Hematopoietic multipotent progenitor cell treated with erythropoietin and hydrocortisone succinate and interleukin-3 and kit ligand, for 17 days (in vitro differentiated cells): ENCODE measurements at places on chromosomes 2 and 18.

DNA sequence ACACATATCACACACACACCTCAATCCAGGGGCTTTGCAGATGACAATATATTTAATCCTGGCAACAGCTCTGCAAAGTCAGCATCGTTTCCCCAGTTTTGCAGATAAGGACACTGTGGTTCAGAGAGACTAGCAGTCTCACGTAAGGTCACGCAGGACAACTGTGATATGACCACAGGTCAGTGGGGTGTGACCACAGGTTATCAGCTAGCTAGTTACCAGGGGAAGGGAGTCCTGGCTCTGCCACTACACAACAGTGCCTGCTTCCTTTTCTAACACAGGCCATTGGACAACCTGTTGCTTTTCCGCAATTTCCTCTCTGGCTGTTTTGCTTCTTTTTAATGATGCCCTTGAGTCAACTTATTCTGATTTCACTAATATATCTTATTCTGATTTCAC, 33.3 kb downstream of the RBMS1 start:
- no peak for DNase-seq

DNA sequence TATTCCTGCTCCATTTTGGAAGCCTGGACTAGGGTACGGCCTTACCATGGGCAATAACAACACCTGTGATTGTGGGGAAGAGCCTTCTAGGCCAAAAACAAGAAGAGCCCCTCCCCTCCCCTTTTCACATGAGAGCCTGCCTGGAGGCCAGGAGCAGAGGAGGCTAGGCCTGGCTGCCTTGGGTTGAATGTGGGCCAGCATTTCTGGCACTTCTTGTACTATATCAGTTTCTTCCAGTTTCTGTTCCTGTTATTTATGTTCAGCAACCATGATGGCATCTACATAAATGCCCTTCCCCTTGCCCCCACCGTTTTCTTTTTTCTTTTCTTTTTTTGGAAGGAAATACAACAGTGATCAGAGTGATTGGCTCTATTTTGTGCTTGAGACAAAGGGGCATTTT, 58.4 kb downstream of the KCTD18 start:
- DNase-seq: no peak

DNA sequence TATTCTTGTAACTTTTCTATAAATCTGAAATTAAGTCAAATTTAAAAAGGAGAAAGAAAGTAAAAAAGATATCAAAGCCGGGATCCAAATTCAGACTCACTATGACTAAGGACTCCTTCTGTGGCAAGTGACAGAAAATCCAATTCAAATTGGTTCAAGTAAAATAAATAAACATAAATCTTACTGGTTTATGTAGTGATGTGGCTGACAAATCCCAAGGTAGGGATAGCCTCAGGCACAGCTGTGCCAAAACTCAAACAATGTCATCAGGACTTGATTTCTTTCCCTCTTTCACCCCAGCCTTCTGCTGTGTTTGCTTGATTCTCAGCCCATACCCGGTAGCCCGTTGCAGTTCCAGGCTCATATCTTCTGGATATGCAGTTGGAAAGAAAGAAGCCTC, 284.6 kb downstream of the SP3 start:
- no peak for DNase-seq

DNA sequence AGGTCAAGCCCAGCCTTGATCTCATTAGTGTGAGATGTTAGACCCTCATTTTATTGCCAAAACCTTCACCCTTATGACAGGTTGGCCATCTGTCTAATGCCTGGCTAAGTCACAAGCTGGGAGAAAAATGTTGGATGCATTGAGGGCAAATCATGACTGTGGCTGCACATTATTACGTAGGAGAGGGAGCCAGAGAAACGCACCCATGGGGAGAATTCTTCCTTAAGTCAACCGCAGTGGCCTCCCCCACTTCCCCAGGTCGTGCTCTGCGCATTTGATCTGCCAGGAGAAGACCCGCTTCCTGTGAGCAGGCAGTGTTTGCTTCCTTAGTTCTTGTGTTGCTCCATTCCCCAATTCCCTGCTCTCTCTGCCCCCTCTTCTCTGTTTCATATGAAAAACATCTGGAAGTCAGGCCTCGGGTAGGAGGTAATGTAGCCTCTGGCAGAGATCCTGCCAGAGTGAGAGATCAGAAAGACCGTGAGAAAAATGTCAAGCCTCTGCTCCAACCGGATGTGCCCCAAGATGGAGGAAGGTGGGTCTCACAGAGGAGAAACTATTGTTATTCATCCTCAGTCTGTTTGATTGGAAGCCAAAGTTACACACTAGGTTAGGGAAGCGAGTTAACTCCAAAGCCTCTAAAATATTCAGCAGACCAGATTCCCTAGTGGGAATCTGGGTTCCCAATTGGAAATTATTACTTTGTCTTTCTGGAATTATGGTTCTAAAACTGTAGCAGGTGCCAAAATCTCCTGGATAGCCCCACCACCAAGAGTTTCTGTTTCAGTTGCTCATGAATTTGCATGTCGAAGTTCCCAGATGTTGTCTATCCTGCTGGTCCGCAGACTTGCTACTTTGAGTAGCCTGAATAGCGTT, 144.3 kb upstream of the PELI1 start:
- DNase-seq: no peak

DNA sequence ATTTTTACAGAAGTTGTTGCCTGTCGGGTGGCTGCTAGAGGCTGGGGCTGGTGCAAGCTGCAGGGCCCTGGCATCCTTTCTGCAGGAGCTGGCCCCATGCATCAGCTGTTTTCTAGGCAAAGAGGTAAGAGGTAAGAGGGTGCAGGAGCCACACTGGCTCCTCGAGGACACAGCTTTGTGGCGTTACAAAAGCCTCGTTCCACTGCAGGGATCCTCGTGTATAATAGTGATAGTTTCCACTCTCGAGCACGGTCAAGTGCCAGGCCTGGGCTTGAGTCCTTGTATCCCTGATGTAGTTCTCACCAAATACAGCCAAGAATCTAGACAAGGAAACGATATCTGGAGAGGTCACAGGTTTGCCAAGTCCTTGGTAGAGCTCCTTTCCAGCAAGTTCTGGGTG, 33.2 kb upstream of the FHOD3 start:
- no peak for DNase-seq

DNA sequence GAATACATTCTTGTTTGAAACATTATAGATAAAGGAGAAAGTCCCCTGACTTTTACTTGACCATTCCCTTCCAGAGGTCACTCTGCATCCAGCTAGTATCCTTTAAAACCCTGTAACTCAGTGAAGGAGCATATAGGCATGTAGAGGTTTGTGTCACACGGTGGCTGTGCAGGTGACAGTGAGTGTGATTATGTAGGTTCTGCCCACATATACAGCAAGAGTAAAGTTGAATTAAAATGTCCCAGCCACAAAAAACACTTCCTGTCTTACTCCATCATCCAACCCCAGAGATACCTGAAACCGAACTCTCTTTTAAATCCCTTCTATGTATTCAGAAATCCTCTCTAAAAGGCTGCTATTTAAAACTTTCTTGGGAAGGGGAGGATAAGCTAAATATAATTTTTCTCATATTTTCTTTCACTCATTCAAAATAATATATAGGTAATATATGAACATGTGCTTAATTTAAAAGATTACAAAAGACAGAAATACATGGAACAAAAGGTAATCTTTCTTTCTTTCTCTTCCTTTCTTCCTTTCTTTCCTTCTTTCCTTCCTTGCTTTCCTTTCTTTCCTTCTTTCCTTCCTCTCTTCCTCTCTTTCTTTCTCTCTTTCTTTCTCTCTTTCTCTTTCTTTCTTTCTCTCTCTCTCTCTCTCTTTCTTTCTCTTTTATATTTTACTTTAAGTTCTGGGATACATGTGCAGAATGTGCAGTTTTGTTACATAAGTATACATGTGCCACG, 20.6 kb upstream of the ACSL3 start:
- DNase-seq: no peak

DNA sequence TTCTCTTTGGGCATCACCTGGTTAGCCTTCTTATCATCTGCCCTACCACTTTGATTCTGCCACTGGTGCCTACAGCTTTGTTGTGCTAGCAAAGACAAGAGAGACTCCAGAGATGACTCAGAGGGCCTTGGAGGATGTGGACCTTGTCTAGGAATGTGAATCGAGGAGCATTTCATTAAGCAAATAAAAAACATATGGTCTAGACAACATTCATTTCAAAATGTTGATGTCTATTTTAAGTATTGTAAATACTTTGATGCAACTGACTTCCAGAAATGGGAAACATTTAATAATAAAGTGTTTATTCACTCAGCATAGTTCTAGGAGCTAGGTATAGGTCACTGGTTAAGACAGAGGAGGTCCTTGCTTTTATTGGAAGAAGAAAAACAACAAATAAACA, 195.5 kb downstream of the CDCA7 start:
- no peak for DNase-seq

DNA sequence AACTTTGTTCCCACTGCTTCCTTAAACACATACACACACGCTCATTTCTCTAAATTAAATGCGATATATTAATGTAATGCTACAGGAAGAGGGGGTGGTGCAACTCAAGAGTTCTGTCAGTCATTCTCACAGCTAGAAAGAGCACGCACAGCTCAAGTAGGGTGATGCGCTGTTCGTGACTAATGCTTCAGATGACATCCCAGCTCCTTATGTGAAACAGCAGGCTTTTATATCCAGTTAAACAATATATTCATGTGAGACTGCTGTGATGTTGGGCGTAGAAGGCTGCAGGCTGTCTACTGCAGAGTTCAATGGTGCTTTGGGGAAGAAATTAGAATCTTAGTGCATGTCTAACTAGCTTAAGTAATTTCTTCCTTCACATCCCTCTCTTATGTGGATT, 912.6 kb upstream of the FSHR start:
- no peak for DNase-seq

DNA sequence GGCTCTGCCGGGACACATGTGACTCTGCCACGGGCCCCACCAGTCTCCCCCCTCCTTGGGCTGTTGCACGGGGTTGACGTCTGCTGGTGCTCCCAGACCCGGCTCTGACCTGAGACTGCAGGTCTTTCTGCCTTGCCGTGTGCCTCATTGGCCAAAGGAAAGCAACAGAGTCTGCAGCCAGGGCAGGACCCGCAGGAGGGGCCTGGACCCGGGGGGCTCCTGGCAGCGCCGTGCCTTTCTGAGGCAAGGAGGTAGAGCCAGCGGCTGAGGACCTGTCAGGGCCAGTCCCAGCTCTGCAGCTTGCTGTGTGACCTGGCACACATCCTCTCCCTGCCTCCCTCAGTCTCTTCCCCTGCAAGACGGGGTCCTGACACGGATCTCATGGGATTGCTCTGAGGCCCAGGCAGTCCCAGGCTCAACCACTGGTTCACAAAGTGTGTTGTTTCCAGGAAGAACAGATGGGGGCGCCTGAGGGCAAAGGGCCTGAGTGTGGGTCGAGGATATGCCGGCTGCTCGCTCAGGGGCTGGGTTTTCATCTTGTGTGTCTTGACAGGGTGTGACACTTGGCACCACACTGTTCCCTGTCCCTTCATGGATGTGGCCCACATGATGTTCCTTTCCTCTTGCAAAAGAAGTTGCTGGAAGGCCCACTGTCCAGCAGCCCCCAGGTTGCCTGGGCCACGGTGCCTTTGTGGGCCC, 9.0 kb downstream of the CAPN10 start:
- no peak for DNase-seq

DNA sequence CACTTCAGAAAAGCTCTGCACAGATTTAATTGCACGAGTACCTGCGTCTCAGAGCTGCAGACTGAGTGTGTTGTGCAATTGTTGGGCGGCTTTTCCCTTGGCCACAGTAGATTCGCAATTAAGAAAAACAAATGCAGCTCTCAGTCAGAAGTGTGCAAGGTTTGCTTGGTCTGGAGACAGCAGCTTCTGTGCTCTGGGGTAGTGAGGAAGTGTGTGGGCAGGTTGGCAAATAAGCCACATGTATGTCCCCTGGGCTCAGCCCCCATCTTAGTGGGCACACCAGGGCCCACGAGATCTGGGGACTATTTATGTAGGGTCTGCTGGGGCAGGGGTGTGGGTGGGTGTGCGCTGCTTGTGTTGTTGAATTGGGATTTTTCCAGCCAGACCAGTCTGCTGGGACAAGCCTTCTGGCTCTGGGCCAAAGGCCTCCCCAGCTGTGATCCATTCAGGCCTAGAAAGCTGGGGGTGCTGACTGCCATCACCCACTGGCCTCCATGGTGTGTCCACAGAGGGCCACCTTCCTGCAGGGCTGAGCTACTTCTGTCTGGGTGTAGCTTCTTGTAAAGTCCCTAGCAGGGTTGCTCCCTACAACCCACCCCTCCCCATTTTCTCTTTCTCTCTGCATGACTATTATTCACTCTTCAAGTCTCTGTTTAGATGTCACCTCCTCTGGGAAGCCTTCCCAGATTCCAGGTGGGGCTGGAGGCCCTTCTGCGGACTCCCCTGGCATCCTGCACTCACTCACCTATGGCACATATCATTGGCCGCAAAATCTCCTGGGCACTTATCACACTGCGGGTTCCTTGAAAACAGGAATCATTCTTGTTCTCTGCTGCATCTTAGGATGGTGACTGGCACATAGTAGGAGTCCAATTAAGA, 67.8 kb downstream of the ODC1 start:
- DNase-seq: no peak

GRCh38 chr2:41595240-41595639, 452.6 kb upstream of the PKDCC start:
- no peak for DNase-seq
